ENCODE measurements at places on chromosomes 5 and 9.
A peak's percentile ranks its signal among the peaks of the same experiment; 100 is the strongest.

DNA sequence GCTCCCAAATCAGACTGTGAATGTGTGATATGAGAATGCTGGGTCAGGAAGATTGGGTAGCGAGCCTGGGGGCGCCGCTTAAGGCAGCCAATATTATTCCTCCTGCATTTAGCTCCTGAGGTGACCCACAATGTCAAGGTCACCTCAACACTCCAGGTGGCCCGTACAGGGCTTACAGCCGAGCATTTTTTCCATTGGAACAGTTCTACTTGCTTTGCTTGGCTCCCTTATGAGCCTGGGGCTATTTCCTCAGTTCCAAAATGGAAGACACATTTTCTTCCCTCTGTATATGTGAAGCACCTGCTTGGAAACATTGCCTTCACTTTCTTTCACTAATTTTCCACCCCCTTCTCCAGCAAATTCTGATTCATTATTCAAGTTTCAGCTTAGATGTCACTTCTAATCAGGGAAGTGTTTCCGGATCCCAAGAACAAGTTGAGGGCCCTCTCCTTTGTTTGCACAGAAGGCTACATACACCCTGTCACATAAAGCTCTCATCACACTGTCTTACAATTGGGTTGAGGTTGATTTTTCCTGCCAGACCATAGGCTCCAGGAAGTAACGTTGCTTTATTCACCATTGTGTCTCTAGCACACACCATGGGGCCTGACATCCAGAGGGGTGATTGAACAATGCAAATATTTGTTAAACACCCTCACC, 330.2 kb downstream of the PIK3R1 start:
- no peak for DNase-seq

- no peak for DNase-seq
These were observed 35.2 kb upstream of the SPARC start for GRCh38 chr5:151721812-151722391.

- peak; percentile 58 for DNase-seq
These were observed 37.4 kb downstream of the CSNK1G3 start for GRCh38 chr5:123549256-123549904.

- no peak for DNase-seq
These were observed 2.6 kb downstream of the RAB24 start for GRCh38 chr5:177300951-177301350.

- DNase-seq = no peak
These were observed 179.0 kb downstream of the YTHDC2 start for GRCh38 chr5:113692466-113692865.

- no peak for DNase-seq
These were observed 2.8 kb upstream of the DNAJA1 start for GRCh38 chr9:33022303-33022702.

- no peak for DNase-seq
These were observed 118.2 kb downstream of the SEC61B start for GRCh38 chr9:99340281-99340680.

DNA sequence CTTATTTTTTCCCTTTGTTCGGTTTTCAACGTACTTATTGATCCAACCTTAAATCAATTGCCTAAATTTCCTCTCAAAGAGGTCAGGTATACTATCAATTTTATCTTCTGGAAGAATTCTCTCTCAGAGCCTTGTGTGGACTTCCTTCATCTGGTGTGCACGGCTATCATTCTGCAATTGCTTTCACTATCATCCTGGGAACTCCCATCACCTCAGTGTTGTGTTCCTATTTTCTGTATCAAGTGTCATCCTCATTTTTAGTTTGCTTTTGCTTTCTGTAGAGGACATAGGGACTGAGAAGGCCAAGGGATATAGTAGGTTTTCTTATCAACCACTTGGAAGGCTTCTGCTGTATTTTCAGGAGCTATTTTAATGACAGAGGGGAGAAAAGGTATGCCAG, 11.3 kb downstream of the STOM start:
- no peak for DNase-seq

- no peak for DNase-seq
These were observed 31.0 kb downstream of the TNPO1 start for GRCh38 chr5:72847439-72847838.

GRCh38 chr5:173050791-173051190, 5.4 kb upstream of the CREBRF start:
- no peak for DNase-seq

GRCh38 chr5:35665096-35665495, 47.4 kb downstream of the SPEF2 start:
- no peak for DNase-seq

DNA sequence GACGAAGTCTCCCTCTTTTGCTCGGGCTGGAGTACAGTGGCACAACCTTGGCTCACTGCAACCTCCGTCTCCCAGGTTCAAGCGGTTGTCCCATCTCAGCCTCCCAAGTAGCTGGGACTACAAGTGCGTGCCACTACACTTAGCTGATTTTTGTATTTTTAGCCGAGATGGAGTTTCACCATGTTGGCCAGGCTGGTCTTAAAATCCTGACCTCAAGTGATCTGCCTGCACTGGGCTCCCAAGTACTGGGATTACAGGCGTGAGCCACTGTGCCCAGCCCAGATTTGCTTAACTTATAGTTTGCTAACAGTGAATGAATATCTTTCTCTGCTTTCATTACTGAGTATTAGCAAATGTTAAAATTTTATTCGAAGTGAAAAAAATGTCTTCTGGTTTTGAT, 84.3 kb downstream of the VPS13A start:
- no peak for DNase-seq
